ENCODE measurements at places on chromosomes 4 and X.

- no peak for DNase-seq
Observed at GRCh38 chr4:176575141-176575730, 217.5 kb downstream of the VEGFC start.

DNA sequence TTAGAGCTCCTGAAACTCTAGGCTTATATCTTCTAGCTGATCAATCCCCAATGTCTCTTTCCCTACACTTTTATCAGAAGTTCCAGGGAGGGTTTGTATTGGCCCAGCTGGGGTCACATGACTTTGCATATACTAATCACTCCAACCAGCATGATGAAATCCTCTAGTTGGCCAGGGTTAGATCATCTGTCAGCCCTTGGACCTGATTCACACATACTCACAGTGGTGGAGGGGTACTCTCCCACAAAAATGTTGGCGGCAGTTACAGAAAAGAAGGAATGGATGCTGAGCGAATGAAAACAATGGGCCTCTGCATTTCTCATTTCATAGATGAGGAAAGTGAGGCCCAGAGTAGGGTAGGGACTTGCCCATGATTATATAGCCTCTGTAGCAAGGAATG lies 151.1 kb downstream of the PJA1 start:
- no peak for DNase-seq

DNA sequence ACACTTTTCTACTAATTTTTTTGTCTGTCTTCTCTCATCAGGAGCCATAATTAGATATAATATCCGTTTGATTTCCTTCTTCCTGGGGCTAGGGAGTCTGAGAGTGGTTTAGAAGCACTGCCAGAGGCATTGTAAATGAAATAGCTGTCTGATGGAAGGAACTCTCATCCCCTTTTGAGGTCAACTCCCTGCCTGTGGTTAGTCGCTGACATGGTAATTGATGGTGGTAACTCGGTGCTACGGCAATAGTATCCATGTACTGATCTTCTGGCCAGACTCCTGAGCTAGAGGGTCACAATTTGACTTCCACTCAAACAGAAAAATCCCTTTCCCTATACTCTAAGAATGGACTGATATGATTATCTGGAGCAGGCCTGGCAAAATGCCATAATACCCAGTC lies 108.1 kb upstream of the TRPC5 start:
- no peak for DNase-seq

DNA sequence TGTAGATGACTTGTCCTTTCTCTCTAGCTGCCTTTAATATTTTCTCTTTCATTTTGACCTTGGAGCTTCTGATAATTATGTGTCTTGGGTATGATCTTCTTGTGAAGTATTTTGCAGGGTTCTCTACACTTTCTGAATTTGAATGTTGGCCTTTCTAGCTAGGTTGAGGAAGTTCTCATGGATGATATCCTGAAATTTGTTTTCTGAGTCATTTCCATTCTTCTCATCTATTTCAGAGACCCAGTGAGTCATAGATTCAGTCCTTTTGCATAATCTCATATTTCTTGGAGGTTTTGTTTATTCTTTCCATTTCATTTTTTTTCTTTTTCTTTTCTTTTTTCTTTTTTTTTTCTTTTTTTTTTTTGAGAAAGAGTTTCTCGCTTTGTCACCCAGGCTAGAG lies 585.7 kb upstream of the PABPC4L start:
- no peak for DNase-seq

DNA sequence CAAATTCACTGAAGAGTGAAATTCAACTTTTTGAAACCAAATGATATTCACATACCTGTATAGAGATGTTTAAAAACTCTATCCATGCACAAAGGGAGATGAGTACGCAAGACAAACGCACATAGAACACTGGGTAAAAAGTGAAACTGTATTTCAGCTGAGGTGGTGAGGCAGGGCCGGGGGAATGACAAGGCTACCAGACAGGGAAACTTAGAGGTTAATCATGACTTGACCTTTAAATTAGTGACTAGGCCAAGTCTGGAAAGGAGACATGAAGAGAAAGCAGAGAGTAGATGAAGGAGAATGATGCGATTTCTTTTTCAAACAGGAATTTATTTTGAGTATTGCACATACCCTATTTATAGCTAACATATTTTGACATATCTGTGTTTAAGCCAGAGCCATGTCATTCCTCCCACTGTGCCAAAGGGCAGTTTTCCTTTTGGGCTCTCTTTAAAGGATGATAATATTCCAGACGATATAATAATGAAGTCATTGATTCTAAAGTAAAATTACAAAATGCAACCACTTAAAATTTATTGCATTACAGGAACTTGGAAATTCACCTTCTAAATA lies 49.4 kb downstream of the ARHGEF6 start:
- no peak for DNase-seq

DNA sequence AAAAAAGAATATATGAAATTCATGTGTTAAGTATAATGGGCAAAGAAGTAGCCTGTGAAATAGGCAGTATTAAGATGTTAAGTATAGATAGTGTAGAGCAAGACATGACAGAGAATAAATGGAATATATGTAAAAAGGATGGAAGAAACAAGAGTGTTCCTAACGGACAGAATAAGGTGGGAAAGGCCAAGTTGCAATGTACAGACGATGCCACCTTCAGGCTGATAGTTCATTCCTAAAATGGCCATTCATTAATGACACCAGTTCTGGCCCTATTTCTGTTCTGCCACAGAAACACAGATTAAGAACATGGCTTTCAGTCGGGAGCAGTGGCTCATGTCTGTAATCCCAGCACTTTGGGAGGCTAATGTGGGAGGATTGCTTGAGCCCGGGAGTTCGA lies 4.4 kb upstream of the FAM184B start:
- peak; percentile 7 for DNase-seq

GRCh38 chr4:153095448-153096204 lies 108.6 kb upstream of the TRIM2 start:
- DNase-seq, result no peak

- no peak for DNase-seq
Observed at GRCh38 chrX:30655991-30656390, 2.8 kb downstream of the GK start.

DNA sequence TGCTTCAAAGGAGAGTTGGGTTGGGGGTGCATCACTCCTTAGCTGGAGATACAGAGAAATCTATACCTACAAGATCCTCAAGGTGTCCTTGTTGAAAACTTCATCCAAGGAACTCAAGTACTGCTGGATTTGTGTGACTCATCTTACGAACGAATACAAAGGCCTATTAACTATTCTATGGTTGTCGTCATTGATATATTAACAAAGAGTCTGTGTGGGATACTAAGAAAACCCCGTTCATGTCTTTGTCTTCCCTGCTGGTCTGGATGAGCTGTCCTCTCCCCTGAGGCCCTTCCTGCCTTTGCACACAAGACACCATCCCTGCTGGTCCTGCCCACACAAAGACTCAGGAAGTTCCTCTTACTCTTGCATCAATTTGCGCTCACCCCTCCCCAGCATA lies 54.9 kb upstream of the IRF2 start:
- DNase-seq, result no peak

DNA sequence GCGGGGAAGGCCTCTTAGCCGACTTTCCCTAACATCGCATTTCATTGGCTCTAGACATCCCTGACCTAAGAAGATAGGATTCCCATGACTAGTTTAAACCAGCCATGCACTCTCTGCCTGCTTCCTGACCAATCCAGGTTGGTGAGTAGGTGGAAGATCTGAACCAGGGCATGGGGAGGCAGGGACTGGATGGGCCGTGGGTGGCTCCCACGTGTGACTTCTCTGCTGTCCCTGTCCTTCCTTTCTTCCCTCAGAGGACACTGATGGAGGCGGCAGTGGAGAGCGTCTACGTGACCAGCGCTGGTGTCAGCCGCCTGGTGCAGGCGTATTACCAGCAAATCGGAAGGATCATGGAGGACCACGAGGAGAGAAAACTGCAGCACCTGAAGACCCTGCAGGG lies 90.7 kb downstream of the EVC start:
- DNase-seq, result no peak

DNA sequence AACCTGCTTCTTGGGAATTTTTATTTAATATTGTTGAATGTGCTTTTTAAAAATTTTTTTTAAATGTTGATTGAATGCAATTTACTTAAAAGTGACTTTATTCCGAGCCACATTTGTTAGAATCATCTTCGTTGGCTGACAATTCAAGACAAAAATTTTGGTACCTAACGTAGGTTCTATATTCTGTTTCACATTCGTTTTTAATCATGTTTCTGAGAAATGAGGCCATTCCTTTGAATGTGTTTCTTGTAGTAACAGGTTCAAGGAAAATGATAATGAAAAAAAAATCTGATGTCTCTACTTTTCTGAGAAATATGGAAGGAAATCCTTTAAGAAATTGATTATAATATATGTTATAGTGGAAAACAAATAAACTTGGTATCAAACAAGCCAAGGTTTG lies 92.3 kb upstream of the DCLK2 start:
- DNase-seq, result no peak

- no peak for DNase-seq
Observed at GRCh38 chrX:50402886-50403285, 67.7 kb downstream of the DGKK start.

GRCh38 chr4:160510928-160511327 lies 1408.0 kb downstream of the RAPGEF2 start:
- DNase-seq, result no peak

DNA sequence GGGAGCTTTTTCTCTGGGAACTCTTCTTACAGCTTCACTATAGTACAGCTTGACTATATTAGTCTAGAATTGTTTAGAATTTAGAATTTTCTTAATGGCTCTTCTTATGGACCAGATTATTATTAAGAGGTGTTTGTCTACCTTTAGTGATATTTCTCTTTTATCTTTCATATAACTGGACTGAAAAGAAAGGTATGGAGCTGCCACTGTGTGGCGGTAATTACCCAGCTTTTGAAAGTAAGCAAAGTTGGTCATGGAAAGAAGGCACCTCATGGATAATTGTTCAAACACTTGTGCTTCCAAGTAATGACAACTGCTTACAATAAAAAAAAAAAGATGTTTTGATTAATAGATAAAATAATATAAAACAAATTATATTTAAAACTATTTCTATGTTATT lies 1112.5 kb downstream of the TECRL start:
- peak; percentile 9 for DNase-seq

DNA sequence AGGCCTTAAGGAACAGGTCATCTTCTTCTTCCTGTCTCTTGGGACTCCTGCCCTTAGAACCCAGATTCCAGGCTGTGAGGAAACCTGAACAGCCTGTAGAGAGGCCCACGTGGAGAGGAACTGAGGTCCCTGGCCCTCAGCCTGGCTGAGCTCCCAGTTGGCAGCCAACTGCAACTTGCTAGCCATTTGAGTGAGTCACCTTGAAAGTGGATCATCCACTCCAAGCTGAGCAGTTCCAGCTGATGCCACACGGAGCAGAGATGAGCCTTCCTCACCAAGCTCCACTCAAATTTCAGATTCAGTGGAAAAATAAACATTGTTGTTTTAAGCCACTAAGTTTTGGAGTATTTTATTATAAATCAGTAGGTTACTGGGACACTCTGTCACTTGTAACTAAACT lies 392.5 kb downstream of the BCOR start:
- peak; percentile 13 for DNase-seq

DNA sequence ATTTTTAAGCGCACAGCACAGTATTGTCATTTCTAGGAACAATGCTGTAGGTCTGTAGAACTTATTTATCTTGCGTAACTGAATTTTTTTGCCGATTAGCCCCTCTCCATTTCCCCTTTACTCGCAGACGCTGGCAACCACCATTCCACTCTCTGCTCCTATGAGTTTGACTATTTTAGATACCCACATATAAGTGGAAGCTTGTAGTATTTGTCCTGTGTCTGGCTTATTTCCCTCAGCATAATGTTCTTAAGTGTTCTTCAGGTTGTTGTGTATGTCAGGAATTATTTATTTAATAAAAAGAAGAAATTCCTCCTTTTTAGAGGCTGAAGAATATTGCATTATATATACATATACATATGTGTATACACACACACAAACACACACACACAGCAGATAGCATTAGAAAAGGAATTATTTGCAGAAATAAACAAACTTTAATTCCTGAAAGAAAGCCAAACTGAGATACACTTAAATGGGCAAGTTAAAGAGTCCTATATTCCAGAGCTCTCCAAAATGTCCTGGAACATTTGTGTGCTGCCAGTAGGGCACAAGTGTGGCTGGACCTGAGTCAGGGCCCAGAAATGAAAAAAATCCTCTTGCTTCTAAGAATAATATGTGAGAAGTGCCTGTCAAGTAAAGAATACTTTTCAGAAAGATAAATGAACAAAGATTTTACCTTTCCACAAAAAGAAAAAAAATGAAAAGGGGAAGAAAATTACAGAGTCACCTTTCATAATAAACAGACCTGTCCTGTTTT lies 4.5 kb upstream of the ZNF330 start:
- no peak for DNase-seq

- no peak for DNase-seq
Observed at GRCh38 chrX:121014826-121015225, 29.3 kb upstream of the CT47A1 start.

GRCh38 chr4:80016506-80016905 lies 56.5 kb downstream of the ANTXR2 start:
- no peak for DNase-seq

- no peak for DNase-seq
Observed at GRCh38 chr4:57355101-57355665, 245.0 kb upstream of the IGFBP7 start.

- DNase-seq, result no peak
Observed at GRCh38 chr4:41079881-41080560, 134.3 kb downstream of the APBB2 start.

DNA sequence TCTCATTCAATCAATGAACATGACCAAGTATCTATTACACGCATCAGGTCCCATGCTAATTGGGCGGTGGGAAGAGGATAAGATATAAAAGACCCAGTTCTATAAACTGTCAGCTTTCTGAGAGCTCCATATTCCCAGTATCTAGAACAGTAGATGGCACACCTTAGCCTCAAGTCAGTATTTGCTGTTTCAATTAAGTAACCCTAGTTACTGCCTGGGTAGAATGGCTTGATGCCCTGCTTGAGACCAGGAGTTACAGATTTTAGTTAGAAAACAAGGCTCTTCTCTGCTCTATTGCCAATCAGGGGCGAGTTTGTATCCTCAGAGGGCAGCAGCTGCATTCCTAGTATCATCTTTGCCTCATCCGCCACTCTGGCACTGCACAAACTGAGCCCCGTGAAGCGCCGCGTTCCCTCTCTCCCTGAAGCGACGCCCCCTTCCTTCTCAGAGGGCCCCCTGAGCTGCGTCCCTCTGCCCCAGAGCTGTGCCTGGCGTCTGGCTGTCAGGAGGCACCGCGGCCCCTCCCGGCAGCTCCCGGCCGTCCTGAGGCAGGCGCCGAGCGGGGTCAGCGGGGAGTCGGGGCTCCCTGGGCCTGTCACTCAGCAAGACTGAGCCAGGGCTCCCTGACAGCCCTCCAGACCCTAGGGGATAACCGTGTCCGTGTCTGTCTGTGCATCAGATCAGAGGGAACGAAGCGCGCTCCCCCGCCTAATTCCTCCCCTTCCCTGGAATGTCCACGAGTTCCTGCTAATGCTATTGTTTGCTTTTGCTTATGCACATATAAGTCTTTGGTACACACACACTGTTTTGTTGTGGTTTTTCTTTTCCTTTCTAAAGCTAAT lies 212.4 kb upstream of the TTC29 start:
- peak; percentile 28 for DNase-seq

DNA sequence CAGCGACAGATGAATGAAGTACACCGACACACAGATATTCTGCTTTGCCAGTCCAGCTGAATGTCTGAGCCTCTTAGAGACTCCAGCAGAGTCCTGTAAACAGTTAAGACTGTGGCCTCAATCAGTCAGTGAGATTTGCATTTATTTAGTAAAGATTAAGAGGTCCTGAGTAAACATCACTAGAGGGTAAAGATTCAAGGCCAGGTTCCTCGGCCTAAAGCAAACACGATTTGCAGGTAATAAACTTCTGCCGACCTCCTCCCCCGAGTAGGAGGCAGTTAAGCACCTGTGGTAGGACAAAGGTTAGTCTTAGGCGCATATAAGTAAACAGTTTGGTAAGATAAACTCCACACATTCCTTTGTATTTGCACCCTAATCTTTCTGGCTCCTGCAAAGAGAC lies 99.6 kb downstream of the CFAP47 start:
- no peak for DNase-seq
